Left cardiac atrium (tissue), 4 donors: ENCODE measurements at places on chromosomes 1 and 21.

- DNase-seq = peak; percentile 30
Measured at GRCh38 chr21:26546446-26547097, 26.5 kb downstream of the CYYR1 start.

DNA sequence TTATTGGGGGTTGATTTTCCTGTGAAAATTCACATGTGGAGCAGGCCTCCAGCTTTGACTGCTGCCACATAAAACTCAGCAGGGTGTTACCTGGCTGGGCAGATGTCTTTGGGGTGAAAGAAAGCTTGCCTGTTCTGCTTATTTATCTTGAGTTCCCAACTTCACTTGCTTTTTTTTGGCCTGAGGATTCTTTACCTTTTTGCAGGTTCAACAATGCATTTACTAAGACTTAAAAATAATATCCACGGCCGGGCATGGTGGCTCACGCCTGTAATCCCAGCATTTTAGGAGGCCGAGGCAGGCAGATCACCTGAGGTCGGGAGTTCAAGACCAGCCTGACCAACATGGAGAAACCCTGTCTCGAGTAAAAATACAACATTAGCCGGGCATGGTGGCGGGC lies 509.1 kb downstream of the KIF26B start:
- DNase-seq = no peak

GRCh38 chr21:29017639-29018237 lies 1.4 kb downstream of the RWDD2B start:
- no peak for DNase-seq

GRCh38 chr1:27037518-27037917 lies 24.9 kb upstream of the TENT5B start:
- DNase-seq = no peak

- no peak for DNase-seq
Measured at GRCh38 chr21:43585514-43585913, 73.8 kb downstream of the HSF2BP start.

DNA sequence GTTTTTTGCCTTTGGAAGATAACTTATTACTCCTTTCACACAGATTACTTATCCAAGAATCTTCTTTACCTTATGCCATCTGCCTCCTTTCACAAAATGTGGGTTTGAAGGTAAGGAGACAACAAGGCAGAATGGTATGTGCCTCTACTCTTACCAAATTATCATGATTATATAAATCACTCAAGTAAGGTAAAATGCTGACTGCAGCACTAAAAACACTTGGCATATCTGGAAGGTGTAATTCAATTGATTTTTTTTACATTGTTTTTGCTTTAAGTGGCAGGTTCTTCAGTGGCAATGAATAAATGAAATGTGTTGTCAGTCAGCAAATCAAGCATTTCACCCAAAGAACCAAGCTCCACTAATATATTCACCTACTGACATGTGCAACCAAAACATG lies 346.1 kb downstream of the OMA1 start:
- DNase-seq = no peak

DNA sequence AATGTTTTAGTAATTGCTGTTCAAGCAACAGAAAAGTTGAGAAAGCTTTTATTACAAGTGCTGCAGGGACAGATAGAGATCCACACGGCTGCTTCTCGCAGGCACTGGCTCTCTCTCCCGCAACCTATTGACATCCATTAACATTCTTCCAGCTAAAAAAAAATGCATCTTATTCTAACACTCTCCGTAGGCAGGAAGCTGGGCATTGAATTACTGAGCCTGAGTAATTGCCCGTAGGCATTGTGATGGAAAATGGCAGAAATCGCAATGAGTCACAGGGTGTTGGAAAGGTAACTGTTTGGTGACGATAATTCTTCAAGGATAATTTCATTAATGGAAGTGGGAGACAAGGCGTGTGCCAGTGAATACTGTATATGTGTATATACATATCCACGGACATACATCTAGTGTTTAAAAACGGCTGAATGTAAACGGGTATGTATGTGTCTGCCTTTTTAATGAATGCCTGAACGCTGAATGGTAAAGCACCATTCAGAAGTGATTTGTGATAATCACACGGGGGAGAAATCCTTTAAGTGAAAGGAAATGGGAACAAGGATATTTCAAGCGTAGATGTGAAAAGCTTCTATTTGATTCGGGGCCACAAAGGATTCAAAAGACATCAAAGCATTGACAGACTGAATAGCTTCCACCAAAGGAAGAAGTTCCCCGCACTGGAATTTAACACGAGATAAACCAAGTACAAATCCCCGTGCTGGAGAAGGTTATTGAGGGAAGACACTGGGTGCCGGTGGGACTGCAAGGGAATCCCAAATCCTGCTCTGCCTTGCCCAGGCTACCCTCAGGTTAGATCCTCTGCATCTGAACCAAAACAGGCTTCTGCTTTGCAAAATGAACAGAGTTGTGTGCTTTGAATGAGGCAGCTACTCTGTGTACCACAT lies 567.2 kb downstream of the NPHP4 start:
- no peak for DNase-seq

GRCh38 chr21:14520535-14520934 lies 25.6 kb downstream of the SAMSN1 start:
- no peak for DNase-seq

- no peak for DNase-seq
Measured at GRCh38 chr1:192724670-192725069, 84.2 kb upstream of the RGS2 start.

DNA sequence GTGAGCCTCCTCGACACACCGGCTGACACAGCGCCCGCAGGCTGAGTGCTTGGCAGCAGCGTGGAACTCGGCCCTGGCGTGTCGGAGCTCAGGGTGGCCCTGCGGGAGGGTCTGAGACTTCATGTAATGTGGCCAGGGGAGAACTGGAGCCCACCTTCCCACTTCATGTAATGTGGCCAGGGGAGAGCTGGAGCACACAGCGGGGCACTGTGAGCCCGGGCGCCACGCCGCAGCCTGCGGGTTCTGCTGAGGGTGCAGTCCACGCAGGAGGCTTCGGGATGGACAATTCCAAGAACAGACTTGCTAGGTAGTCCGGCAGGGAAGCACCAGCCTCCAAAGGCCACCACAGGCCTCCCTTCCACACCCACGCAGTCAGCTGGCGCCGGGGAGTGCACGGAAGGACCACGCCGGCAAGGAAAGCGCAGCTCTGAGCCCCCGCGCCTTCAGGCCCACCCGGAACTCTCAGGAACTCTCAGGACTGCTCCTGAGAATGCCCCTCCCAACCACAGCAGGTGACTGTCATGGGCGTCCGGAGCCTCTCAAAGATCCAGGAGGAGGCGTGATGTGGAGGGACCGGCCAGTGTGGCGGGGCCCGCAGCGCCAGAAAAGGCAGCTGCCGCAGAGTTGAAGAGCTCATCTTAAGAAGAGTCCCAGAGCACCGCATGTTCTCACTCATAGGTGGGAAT lies 19.3 kb upstream of the ADARB1 start:
- no peak for DNase-seq

DNA sequence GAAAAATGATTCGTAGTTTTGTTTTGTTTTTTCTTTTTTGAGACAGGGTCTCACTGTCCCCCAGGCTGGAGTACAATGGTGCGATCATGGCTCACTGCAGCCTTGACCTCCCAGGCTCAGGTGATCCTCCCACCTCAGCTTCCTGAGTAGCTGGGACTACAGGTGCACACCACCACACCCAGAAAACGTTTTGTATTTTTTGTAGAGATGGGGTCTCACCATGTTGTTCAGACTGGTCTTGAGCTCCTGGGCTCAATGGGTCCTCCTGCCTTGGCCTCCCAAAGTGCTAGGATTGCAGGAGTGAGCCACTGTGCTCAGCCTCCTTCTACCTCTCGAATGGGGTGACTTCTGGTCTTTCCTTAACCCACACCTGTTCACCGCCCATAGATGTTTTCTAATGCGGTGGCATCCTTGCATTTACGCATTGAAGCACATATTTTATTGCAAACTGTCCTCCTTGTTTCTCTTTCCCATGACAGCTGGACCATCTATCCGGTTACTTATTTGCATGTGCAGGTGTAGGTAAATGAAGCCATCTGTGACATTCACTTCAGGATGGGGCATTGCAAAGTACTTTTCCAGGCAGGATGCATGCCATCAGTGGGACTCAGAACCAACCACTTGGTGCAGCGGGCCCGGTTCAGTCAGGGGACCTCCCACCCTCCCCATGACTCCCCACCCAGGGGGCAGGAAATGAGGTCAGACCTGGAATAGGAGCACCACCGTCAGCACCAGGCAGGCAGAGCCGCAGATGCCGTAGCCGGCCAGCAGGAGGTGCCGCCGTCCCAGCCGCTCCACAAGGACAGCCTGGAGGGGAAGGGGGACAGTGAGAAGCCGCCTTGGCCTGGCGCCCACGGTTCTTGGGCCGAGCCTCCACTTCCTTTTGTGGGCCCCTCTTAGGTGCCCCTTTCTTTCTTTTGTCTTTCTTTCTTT lies 16.5 kb downstream of the SLC2A7 start:
- peak; percentile 37 for DNase-seq

DNA sequence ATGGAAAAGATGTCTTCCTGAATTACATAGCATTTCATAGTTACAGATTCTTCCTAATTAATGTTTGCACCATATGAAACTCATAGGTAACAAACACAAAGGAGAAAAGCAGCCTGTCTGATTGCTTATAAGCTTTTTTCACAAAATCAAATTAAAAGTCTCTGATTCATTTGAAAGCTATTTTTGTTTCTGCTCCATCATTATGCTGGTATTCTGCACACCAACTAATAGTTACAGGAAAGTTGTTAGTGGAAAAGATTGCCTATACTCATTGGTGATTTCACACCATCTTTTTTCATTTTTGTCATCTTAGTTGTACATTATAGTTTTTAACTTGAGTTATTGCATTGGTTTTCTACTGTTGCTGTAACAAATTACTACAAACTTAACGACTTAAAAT lies 70.0 kb downstream of the PRKAA2 start:
- DNase-seq = no peak

GRCh38 chr1:216670118-216670883 lies 52.9 kb downstream of the ESRRG start:
- DNase-seq = no peak

GRCh38 chr21:26777166-26777565 lies 68.0 kb downstream of the ADAMTS1 start:
- DNase-seq = no peak

GRCh38 chr1:150262388-150263320 lies 5.1 kb downstream of the CA14 start:
- DNase-seq = no peak

DNA sequence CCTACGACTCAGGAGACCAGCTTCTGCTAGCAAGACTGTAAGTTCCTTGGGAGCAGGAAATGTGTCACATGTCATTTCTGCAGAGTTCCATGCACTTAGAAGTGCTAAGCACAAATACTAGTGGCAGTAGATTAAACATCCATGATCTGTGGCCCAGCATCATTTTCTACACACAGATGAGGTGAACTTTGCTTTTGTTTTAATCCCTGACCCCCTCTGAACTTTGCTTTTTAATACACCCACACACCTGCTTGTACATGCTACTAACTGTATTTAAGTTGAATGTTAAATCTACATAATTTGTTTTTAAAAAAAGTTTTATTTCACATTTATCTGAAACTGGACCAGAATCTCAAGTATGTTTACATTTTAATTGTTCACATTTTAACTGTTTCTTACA lies 24.5 kb downstream of the SLC35D1 start:
- DNase-seq = no peak

GRCh38 chr1:44377925-44378784 lies 23.1 kb upstream of the ERI3 start:
- DNase-seq = peak; percentile 41

DNA sequence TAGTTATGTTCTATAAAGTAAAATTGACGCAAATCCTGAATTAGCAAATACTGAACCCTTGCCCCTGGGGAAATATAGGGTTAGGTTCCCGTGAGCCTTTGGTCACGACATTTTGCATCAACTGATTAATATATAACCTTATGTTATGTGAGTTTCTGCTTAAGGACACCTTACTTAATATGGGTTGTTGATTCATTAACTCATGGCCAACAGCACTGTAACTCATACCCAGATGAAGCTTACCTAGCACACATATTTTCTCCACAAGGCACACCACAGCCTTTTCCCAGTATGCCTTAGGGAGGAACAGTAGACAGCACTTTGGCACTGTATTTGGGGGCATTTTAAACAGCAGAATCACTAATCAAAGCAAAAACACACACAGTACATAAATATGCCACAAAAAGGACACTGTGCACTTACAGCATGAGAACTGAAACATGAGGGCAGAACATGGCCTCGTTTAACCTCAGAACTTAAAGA lies 15.1 kb downstream of the INAVA start:
- no peak for DNase-seq

DNA sequence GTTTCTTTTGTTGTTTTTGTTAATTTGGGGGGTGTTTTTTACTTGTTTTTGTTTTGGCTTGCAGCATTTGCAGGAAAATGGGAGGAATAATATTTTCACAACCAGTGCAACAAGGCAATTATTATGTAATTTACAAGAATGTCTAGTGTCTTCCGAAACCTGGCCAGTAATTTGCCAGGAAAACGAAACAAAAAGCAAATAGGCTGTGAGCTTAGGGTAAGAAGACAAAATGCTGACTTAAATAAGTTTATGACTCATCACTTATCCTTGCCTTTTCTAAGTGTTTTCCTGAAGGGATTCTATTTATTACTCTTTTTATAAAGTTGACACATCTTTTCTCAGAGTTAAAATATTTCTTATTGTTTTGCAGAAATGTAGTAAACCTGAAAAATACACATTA lies 49.8 kb downstream of the KCNT2 start:
- no peak for DNase-seq

DNA sequence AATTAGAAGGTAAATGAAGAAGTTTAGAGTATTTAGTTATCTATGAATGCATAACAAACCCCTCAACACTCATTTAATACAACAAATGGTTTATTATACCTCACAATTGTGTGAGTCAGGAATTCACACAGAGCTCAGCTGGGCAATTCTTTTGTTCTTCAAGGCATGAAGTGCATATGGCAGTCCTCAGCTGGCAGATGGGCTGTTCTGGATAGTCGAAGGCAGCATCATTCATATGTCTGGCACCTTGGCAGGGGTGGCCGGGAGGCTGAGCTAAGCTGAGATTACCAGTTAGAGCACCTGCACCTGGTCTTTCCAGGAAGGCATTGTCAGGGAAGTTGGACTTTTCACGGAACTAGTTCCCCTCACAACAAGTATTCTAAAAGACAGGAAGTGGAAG lies 286.2 kb upstream of the DUSP10 start:
- DNase-seq = no peak

DNA sequence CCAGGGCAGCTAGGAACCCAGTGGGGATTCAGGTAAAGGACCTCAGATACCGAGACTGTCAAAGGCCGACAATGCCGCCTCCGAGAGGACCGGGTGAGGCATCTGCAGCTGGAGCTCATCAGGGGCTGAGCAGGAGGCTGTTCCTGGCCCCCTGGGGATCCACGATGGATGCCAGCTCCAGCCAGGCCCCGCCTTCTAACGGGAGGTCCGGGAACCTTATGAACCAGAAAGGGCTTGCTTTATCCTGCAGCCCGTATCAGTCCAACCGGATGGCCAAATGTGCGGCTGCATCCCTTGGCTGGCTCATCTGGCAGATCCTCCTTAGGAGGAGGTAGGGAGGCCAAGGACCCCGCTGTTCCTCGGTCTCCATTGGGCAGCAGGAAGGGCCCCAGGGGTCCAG lies 32.0 kb downstream of the SLC45A1 start:
- peak; percentile 69 for DNase-seq

- no peak for DNase-seq
Measured at GRCh38 chr1:52182874-52183400, 41.0 kb downstream of the ZFYVE9 start.

- peak; percentile 82 for DNase-seq
Measured at GRCh38 chr1:93447481-93448291, at the start of gene FNBP1L. Gene FNBP1L, plus strand, starts transcription at chr1:93448118. Its CDS starts 164 bp downstream, at chr1:93448282.
